B cell (primary cell): ENCODE measurements at places on chromosomes 1 and 21. TPM values are rescaled to one million over a fixed set of nuclear protein-coding genes. Genes with fewer than 3 reads are reported as not detected.

Gene C1orf53
- not detected in 2 replicates for total RNA-seq

- DNase-seq: no peak
These were observed 46.7 kb upstream of the FOXO6 start for GRCh38 chr1:41314376-41315145.

GRCh38 chr1:109838838-109839240 lies 71.8 kb upstream of the CSF1 start:
- DNase-seq: no peak

DNA sequence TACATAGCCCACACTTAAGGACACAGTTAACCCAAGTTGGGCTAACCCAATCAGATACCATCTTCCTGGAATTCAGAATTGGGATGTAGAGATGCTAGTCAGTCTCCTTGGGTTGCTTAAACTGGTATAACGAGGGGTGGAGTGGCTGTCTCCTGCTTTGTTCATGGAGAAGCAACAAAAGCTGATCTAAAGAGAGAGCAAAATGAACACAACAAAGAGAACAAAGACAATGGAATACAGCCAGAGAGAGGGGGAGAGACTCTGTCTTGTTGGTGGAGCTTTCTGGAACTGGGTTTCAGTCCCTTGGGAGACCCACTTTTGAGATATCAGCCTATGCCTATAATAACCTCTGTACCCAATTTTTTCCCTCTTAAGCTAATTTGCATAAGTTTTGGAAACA lies 138.1 kb downstream of the ATG4C start:
- no peak for DNase-seq

- no peak for DNase-seq
These were observed 31.7 kb upstream of the SHCBP1L start for GRCh38 chr1:182984621-182985020.

DNA sequence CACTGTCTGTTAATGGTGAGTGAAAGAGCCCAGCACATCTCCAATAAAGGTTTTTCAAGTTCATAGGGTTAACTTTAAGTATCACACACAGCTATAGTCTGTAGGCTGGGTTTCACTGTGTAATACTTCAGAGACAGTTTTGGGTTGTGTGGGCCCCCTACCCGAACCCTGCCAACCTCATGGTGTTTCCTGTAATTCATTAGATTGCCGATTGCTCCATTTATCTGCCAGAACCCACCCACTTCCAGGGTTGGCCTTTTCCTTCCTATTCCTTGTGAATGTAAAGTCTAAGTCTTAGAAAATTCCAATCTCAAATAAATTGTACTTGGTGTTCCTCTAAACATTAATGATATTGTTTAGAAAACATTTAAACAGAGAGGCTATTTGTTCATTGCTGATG lies 43.6 kb downstream of the CTTNBP2NL start:
- no peak for DNase-seq

Gene SV2A
- 0.07 and 0.10 TPM in 2 replicates for total RNA-seq

Gene SPRR2A
- not detected in 2 replicates for total RNA-seq

DNA sequence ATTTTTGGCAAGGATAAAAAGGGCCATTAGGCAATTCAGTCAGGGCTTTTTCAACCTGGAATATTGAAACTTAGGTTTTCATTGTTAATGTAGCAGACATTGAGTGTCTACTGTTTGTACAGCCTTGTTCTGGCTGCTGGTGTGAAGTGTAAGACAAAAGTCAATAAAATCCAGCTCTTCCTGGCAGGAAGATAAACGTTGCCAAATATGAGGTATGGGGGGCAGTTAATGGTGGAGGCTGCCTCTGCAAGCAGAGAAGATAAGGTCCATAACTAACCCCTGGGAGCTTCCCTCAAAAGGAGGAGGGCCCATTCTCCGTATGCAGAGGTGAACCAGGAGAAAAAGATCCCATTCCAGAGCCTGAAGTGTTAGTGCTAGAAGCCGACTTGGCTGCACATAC lies 19.5 kb upstream of the SHE start:
- no peak for DNase-seq

GRCh38 chr1:248695451-248696132 lies 7.0 kb downstream of the OR14I1 start:
- DNase-seq: no peak

- no peak for DNase-seq
These were observed 55.9 kb upstream of the PTGFRN start for GRCh38 chr1:116853680-116854402.

Gene OR2W3
- total RNA-seq: 0.34 TPM in 1 of 2 replicates, not detected in the other

Gene BGLAP
- total RNA-seq: 7.4 and 8.3 TPM in 2 replicates

Gene CENPF
- total RNA-seq: 2.9 and 3.0 TPM in 2 replicates

Gene VCAM1
- total RNA-seq: not detected in 2 replicates

DNA sequence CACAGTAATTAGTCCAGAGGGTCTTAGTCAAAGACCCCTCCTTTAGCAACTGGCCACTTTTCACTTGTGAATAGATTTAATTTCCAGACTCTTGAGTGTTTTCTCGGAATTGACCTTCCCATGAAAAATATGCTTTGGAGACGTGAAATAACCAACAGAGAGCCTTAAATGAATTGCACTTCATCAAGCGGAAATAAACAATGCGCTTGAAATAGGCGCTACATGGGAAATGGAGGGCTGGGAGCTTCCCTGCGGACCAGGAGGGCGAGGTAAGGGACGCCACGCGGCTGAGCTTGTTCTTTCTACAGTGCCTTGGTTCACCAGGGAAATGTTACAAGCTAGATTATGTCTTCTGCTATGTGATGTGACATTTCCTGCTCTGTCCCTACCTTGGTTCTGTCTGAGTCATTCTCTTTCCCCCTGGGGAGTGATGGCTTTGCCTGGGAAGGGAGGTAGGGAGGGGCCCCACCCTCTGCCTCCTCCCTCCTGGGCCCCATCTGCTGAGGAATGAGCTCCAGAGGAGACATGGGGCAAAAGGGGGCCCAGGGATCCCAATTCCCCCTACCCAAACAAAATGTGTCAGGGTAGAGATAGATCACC lies 619.3 kb downstream of the PTPRU start:
- DNase-seq: no peak

- no peak for DNase-seq
These were observed 2.9 kb downstream of the TTC22 start for GRCh38 chr1:54798206-54798605.

DNA sequence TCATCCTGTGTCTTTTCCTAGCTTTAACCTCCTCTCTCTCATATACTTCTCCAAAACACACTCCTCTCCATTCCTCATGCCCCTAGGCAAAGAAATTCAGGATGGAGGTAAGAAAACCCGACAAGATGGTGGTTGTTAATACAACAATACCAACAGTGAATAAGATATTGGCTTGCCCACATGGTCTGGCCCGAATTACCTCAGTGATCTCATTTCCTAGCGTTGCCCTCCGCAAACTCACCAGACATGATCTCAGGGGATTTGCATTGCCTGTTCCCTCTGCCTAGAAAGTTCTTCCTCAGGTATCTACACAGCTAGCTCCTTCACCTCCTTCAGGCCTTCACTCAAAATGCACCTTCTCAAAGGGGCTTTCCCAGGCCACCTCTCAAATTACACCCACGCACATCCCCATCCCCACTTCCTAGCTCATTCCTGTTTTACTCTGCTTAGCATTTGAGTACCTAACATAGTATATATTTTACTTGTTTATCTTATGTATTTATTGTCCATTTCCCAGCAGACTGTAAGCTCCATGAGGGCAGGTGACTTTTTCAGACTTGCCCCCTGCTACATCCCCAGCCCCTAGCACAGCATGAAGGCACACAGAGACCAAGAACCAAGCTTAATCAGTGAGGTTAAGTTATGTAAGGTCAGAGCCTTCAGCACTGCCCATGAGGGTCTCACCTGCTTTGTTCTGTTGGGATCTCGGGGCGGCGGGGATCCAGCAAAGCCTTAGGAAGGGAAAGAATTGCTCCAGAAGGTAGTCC lies 10.2 kb upstream of the UBR4 start:
- no peak for DNase-seq

GRCh38 chr1:101086783-101087182 lies 61.2 kb upstream of the DPH5 start:
- no peak for DNase-seq

- peak; percentile 53 for DNase-seq
These were observed 51.0 kb downstream of the SMYD2 start for GRCh38 chr1:214331827-214332423.

Gene KRTAP26-1
- not detected in 2 replicates for total RNA-seq

GRCh38 chr1:198772626-198773025 lies 133.8 kb downstream of the PTPRC start:
- no peak for DNase-seq

- peak; percentile 48 for DNase-seq
These were observed 50.2 kb downstream of the KCNN3 start for GRCh38 chr1:154819628-154820590.

GRCh38 chr1:2425892-2426291 lies 13.5 kb upstream of the PEX10 start:
- no peak for DNase-seq
